Cerebellar cortex (tissue), 1 donor: ENCODE measurements at places on chromosomes 12 and 14.

GRCh38 chr14:57559576-57559975 is 65.9 kb upstream of the CCDC198 start:
- DNase-seq, result peak; percentile 23

- DNase-seq, result no peak
These were observed 186.2 kb downstream of the DUSP6 start for GRCh38 chr12:89166121-89166520.

- no peak for DNase-seq
These were observed 4.1 kb downstream of the CMAS start for GRCh38 chr12:22050078-22050477.

DNA sequence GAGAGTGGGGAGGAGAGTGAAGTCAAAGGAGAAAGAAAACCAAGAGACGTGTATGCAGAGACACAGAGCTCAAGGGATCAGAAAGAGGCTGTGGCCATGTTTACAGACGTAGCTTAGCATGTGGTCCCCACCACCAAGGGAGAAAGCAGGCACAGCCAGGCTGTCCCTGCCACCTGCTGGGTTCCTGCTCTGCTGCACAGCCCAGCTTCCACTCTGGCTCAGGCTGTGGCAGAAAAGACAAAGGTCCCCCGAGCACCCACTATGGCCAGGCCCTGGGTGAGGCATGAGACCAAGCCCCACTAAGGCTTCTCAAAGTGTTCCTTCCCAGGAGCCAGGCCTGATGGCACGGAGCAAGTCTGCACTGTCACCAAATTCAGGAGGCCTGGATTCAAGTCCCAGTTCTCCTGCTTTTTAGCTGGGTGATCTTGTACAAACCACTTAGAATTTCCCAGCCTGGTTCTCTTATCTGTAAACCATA is 25.9 kb upstream of the COL2A1 start:
- no peak for DNase-seq

GRCh38 chr14:60713513-60713912 is 10.6 kb downstream of the SIX4 start:
- DNase-seq, result no peak

DNA sequence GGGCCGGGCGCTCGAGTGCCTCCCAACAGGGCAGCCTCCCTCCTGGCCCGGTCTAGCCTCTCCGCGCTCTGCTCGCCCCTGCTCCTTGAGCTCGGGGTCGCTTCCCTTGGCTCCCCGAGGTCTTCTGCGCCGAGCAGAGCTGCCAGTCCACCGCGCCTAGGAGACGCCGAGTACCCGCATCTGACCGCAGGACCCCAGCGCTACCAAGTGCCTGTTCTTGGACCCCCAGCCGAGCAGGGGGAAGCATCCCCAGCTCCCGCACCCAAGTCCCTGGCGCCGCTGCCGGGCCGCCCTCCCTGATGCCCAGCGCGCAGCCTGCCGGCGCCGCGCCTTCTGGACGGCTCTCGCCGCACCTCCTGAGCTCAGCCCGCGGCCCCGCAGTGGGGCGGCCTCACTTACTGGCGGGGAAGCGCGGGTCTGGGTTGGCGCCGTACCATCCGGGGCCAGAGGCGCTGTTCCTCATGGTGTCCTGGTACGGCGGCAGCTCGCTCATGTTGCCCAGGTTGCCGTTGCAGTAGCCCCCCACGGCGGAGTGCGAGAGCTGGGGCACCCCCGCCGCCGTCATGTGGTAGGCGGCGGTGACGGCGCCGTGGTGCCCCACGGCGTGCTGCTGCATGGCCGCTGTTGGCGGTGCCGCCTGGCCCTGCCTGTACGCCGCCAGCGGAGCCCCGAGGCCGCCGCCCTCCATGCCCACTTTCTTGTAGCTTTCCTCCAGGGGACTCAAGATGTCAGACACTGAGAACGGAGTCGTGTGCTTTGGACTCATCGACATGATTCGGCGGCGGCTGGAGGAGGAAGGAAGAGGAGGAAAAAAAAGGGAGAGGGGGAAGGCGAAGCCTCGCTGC is 1.2 kb downstream of the NKX2-1 start:
- DNase-seq, result no peak
